ENCODE measurements at places on chromosomes 1 and 21. TPM values are rescaled to one million over a fixed set of nuclear protein-coding genes. Genes with fewer than 3 reads are reported as not detected.

The DFFB gene
- 9.1 TPM for total RNA-seq

The CFAP45 gene
- total RNA-seq: 0.85 TPM

The OR2T11 gene
- not detected for total RNA-seq

The HENMT1 gene
- total RNA-seq: 6.6 TPM

The PTCH2 gene
- total RNA-seq: 0.83 TPM

All from H9 (cell line).